ENCODE measurements at places on chromosomes 5 and 9. TPM values are rescaled to one million over a fixed set of nuclear protein-coding genes. Genes with fewer than 3 reads are reported as not detected.

DNA sequence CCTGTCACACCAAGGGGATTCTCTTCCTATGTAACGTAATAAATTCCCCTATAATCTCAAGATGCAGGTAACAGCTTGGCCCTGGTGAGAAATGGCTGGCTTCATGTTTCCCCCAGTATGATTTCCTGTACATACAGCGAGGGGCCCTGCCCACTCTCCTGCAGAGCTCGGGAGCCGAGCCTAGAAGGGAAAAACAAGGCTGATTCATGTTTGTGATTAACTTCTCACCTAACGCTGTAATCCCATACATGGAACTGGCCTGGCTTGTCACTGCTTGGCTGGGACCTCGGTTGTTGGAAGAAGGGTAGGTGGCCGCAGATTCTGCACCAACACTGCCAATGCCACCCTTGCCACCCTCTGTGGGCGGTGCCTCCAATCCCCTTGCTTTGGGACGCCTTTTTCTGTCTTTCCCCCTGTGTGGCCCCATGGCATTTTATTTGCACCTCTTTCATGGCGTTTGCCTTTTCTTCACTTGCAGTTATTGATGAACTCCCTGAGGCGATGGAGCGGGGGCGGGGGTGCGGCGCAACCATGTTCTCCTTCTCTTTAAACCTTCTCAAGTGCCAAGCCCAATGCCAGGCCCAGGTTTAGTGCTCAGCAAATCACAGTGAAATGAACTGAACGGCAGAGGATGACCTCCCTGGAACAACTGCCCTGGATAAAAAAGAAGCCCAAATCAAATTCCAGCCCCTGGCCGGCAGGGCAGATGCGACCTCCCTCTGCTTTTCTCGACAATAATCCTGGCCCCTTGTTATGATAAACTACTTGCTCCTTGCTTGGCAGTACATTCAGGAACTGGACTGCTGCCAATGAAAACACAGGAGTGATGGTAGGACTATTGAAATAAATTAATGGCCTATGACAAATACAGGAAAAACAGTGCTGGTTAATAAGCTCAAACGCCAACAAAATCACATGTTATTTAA, 108.1 kb downstream of the TMEM174 start:
- no peak for DNase-seq

- DNase-seq, result no peak
Observed at GRCh38 chr5:176996780-176997179, 9.8 kb downstream of the UIMC1 start.

- DNase-seq, result no peak
Observed at GRCh38 chr5:53817183-53817582, 256.7 kb downstream of the NDUFS4 start.

- no peak for DNase-seq
Observed at GRCh38 chr9:31582071-31582470, 802.4 kb upstream of the ACO1 start.

- DNase-seq, result no peak
Observed at GRCh38 chr5:139949710-139950109, 93.4 kb downstream of the NRG2 start.

- no peak for DNase-seq
Observed at GRCh38 chr5:102916109-102916508, 161.0 kb downstream of the PAM start.

DNA sequence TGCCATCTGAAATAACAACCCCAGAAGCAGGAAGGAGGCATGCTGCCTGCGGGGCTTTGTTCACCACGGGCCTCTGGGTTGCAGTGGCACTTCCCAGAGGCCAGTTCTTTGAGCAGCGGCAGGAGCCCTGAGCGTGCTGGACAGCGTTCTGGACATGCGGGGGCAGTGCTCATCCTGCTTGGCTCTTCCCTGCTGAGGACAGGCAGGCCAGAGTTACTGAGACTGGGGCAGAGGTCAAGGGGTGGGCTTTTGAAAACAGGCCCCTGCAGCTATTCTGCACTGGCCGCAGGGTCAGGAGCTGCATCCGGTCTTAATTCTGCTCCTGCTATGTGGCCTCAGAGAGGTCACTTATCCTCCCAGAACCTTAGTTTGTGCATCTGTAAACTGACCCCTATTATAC, 258.6 kb downstream of the FSTL4 start:
- DNase-seq, result no peak

- DNase-seq, result no peak
Observed at GRCh38 chr9:99497641-99498040, 275.6 kb downstream of the SEC61B start.

DNA sequence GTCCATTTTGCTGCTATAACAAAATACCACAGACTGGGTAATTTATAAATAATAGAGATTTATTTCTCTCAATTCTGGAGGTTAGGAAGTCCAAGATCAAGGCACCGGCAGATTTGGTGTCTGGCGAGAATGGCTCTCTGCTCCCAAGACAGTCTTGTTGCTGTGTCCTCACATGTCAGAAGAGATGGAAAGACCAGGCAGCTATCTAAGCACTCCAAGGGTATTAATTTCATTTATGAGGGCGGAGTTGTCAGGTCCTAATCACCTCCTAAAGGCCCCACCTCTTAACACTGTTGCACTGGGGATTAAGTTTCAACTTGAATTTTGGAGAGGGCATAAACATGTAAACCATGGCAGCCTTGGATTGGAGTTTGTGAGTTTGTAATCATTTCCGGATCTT, 30.3 kb downstream of the ADCY2 start:
- DNase-seq, result no peak

- no peak for DNase-seq
Observed at GRCh38 chr9:136858452-136858843, 6.3 kb downstream of the MAMDC4 start.

DNA sequence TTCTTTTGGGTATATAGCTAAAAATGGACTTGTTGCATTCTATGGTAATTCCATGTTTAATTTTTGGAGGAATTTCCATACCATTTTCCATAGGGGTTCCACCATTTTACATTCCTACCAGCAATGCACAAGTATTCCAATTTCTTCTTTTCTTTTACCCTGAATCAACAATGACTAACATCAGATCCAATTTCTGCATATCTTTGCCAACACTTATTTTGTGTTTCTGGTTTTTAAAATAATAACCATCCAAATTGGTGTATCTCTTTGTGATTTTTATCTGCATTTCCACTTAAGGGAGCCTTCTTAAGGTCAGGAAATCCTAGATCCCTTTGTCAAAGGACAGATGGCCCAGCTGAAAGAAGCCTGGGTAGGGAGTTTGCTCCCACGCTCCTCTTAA, 29.5 kb upstream of the SMU1 start:
- DNase-seq, result no peak

GRCh38 chr5:169424670-169425378, 123.9 kb upstream of the SLIT3 start:
- no peak for DNase-seq

- DNase-seq, result no peak
Observed at GRCh38 chr5:122073018-122073417, 5.0 kb downstream of the LOX start.

- no peak for DNase-seq
Observed at GRCh38 chr5:159034083-159034824, 65.5 kb downstream of the EBF1 start.

GRCh38 chr5:123438244-123438643, 15.0 kb upstream of the CEP120 start:
- no peak for DNase-seq

DNA sequence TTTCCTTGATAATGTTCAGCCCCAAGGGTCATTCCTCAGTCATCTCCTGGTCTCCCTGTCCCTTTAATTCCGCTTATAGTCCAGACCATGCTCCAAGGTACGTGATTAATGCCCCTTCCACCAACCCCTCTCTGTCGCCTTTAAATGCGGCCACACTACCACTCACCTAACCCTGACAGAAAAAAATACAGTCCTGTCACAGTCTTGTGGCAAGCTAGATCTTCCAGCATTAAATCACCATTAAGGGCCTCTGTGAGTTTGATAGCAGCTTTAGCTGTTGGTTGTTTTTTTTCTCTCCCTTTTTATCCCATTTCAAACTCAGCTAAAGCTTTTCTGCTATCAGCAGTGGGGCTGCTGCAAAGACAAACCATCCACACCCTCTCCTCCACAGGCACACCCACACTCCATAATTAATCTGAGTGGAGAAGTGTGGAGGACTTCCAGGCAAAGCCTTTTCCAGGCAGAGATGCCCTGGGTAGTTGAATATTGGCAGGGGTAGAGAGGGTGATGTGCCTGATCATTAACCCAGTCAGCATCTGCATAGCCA, 522.7 kb upstream of the CLINT1 start:
- no peak for DNase-seq

- no peak for DNase-seq
Observed at GRCh38 chr5:168654211-168654721, 75.1 kb upstream of the PANK3 start.

- DNase-seq, result no peak
Observed at GRCh38 chr5:55187370-55187769, 14.4 kb upstream of the CDC20B start.

The SEPTIN8 gene
- 29.5 TPM for total RNA-seq

The CXCL14 gene
- 9.5 TPM for total RNA-seq

The CCL21 gene
- not detected for total RNA-seq

The PCDHGA8 gene
- 8.0 TPM for total RNA-seq

The IFNA13 gene
- not detected for total RNA-seq

The PGM5 gene
- total RNA-seq, result 5.6 TPM

The SMIM15 gene
- total RNA-seq, result 36.8 TPM

The CARD9 gene
- total RNA-seq, result 0.47 TPM

The ARID3C gene
- total RNA-seq, result not detected

The ARHGEF39 gene
- 0.94 TPM for total RNA-seq

The PDZD2 gene
- total RNA-seq, result 22.0 TPM

The POLR3G gene
- total RNA-seq, result 4.5 TPM

The C1QTNF3 gene
- 11.7 TPM for total RNA-seq

The TMEM174 gene
- not detected for total RNA-seq

The SAXO1 gene
- total RNA-seq, result not detected

The STPG3 gene
- total RNA-seq, result not detected

The ZNF366 gene
- total RNA-seq, result 0.94 TPM

The PALM2AKAP2 gene
- total RNA-seq, result 5.0 TPM

The RAD50 gene
- total RNA-seq, result 39.3 TPM

The C6 gene
- not detected for total RNA-seq
